ENCODE measurements at places on chromosomes 7 and 10.

DNA sequence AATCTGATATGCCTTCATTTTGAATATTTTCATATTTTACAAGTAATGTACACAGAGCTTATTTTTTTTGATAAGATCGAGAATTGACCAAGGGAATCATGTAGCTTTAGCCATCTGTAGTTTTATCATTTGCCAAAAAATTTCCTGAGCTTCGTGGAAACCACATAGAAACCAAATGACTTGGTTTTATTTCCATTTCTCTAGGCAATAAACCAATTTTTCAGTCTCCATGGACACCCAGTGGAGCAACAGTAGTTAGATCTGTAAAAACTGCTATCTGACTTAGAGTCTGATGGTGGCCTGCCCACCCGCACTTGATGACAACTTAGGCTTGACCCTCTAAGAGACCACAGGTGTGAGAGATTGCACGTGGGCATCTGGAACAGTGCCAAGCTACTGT lies 127.8 kb upstream of the CDK6 start:
- peak; percentile 1 for DNase-seq

GRCh38 chr10:28014651-28015050 lies 15.8 kb upstream of the ODAD2 start:
- no peak for DNase-seq

DNA sequence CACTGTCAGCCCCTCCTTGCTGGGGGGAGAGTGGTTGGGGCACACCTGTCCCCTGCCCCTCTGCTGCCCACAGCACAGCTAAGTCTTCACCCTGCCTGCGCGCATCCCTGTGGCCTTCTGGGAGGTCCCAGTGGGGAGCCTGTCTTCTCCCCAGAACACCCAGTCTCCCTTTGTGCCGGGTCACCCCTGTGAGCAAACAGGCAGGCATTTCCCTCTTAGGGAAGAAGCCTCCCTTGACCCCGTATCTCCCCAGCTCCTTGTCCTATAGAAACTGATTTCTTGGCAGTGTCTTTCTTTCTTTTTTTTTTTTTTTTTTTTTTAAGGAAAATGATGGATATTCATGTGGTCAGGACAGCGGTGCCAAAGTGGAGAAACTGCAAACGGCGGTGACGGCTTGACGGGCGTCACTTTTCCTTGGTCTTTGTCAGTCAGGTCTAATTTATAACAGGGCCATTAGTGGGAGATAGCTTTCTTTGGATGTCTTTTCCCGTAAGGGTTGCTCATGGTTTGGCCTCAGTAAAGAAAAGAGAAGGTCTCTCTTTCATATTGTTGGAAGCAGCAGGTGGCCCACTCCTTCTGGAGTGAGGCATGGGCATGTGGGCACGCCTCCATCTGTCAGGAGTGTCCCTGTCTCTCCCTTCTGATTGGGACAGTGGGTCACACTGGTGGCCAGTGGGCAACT lies 115.3 kb downstream of the NKX6-2 start:
- DNase-seq, result no peak

DNA sequence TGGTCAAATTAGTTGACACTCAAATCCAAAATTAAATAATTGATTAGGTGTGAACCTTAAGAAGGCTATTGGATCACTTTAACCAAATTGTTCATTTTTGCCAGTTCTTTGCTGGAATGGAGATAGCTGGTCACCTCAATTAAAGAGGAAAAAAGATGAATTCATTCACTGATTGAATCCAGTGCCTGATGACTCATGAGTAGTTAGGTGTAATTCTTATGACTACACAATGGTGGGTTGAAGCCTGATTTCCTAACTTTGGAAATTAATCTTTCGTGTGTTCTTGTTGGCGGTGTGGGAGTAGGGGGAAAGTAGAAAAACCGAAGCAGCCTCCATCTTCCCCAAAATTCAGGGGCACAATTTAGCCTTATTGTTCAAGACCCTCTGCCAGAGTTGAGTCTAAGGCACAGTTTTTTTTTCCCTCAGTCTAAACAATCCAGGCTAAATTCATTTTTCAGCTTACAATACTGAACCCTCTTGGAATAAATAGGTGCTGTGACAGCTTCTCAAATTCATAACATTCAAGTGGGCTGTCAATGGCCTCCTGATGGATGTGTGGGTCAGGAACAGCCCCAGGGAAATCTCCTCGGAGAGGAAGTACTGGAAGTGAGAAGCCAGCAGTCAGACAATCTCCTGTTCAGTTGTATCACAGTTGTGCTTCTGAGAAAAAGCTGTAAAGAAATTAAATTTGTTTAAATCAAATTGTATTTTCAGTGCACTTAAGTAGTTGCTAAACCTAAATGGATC lies 356.6 kb downstream of the BBS9 start:
- no peak for DNase-seq

GRCh38 chr7:44380831-44381493 lies 55.6 kb upstream of the CAMK2B start:
- DNase-seq, result no peak

DNA sequence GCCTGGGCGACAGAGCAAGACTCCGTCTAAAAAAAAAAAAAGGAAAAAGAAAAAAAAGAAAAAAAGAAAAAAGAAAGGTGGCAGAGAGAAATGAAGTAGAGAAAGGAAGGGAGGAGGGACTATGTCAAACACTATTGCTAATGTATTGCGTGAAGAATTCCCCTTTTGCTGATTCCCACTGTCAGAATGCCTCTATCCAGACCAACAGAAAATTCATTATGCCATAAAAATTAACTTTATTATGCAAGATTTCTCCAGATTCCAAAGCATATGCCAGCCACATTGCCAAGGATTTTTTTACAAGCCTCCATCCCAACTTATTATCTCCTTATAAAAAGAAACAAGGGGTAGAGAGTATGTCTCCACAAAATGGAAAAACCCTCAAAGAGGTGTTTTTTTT lies 209.3 kb downstream of the MTERF1 start:
- no peak for DNase-seq
